ENCODE measurements at places on chromosomes 5 and 9.

- no peak for DNase-seq
Observed at GRCh38 chr5:179198825-179199224, 138.7 kb downstream of the ZNF354C start.

DNA sequence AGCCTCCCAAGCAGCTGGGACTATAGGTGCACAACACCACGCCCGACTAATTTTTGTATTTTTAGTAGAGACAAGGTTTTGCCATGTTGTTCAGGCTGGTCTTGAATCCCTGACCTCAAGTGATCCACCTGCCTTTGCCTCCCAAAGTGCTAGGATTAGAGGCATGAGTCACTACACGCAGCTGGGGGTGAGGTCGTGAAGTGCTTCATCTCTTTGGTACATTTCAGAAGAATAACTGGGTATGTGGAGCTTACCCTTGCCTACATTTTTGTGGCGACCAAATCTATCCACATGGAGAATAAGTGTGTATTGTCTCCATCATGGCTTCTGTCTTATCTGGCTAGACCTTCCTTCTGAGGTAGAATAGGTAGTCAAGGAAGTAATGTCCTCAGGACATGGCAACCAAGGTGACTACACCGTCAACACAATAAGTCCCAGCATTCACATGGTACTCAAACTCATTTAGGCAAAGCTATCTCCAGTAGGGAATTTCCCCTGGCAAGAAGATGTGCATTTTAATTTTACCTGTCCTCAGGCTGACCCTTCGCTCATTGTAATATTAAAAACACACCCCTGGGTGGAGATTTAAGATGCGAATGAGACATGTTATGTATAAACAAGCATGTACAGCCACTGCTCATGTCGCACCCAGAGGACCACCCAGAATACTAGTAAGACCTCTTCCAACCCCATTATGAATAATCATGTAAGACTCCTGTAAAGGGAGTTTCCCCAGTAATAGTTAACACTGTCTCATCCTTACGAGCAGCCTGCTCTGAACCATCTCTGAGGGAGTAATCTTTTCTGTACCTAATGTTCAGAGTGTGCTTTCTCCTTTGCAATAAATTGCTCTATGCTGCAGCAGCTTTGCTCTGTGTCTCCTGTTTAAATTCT is 1173.2 kb downstream of the TAF11L14 start:
- no peak for DNase-seq

GRCh38 chr9:89225587-89225986 is 47.0 kb upstream of the SHC3 start:
- DNase-seq, result no peak

DNA sequence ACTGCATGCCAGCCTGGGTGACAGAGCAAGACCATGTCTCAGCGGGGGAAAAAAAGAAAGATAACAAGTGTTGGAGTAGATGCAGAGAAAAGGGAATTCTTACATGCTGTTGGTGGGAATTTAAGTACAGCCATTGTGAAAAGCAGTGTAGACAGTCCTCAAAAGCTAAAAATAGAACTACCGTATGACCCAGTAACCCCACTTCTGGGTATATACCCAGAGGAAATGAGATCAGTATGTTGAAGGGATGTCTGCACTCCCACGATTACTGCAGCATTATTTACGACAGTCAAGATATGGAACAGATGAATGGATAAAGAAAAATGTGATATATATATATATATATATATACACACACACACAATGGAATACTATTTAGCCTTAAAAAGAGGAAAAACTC is 225.3 kb upstream of the SLC24A2 start:
- DNase-seq, result no peak

DNA sequence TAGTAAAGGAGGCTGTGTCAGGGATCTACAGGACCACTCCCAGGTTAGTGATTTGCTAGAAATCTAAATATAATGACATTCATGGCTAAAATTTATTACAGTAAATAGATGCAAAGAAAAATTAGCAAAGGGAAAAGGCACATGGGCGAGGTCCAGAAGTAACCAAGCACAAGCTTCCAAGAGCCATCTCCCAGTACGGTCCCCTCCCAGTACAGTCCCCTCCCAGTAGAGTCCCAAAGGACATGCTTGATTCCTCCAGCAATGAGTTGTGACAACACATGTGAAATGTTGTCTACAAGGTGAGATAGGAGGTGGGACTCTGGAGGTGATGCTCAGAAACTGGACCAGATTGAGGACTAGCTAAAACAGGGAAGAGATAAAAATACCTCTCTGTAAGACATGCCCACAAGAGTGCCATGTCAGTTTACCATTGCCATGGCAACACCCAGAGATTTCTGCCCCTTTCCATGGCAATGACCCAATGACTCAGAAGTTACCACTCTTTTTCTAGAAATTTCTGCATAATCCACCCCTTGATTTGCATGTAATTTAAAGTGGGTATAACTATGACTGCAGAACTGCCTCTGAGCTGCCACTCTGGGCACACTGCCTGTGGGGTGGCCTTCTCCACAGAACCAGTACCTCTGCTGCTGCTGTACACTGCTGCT is 27.9 kb upstream of the CEMIP2 start:
- no peak for DNase-seq

- DNase-seq, result no peak
Observed at GRCh38 chr9:74960561-74960960, 7.8 kb upstream of the C9orf40 start.

- DNase-seq, result no peak
Observed at GRCh38 chr9:113599646-113600022, 136.1 kb downstream of the RGS3 start.

GRCh38 chr5:160930406-160930805 is 78.4 kb upstream of the ATP10B start:
- DNase-seq, result no peak

- DNase-seq, result no peak
Observed at GRCh38 chr9:137474271-137474670, 15.1 kb upstream of the NSMF start.

DNA sequence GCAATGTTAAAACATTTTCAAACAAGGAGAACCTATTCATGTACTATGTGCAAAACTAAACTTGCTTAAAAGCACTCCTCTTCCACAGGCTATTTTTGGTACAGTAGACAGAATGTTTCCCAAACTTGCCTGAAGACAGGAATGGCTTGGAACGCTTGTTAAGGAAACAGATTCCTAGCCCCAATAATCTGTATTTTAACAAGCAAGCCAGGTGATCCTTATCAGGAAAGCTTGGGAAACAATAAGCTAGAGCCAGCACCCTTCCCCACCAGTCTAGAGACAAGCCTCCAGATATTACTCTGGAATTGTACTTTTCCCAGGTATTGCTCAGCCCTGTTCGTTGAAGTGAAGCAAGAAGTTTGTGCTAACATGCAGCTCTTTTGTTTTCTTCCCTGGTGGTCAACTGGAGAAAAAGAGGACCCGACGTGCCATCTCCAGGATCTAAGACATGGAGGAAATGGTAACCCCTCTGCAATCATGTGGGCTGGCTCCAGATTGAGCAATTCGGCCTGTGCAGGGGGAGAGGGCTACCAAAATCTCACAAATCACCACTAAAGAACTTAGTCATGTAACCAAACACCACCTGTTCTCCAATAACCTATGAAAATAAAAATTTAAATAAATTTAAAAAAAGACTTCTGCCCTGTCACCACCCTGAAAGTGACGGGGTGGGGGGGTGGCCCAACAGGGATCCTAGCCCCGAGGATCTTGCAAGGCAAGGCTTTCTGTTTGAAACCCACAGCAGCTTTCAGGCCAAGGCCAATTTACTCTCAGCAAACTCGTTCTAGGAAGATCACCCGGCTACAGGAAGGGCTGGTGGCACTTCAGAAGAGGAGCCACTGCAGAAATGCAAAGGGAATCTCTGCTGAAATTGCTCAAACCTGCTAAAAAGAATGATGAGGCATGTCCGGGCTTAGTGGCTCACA is 48.6 kb downstream of the SHB start:
- DNase-seq, result no peak

- no peak for DNase-seq
Observed at GRCh38 chr9:35687306-35687705, 2.4 kb downstream of the TPM2 start.

GRCh38 chr9:14313378-14313940 is 482 bp downstream of the NFIB start:
- DNase-seq, result peak; percentile 23

DNA sequence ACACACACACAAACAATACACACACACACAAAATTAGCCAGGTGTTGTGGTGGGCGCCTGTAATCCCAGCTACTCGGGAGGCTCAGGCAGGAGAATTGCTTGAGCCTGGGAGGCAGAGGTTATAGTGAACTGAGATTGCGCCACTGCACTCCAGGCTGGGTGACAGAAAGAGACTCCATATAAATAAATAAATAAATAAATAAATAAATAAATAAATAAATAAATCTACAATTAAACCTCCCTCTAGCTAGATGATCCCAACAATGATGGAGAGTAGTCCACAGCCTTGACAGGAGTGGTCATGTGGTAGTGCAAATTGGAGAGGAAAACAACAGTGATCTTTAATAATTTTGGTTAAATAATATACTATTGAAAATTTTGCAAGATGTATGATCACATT is 1739.0 kb upstream of the C9orf72 start:
- DNase-seq, result no peak

- no peak for DNase-seq
Observed at GRCh38 chr5:62450259-62450658, 37.7 kb downstream of the IPO11 start.

- DNase-seq, result no peak
Observed at GRCh38 chr5:24161559-24161958, 483.2 kb downstream of the CDH10 start.

DNA sequence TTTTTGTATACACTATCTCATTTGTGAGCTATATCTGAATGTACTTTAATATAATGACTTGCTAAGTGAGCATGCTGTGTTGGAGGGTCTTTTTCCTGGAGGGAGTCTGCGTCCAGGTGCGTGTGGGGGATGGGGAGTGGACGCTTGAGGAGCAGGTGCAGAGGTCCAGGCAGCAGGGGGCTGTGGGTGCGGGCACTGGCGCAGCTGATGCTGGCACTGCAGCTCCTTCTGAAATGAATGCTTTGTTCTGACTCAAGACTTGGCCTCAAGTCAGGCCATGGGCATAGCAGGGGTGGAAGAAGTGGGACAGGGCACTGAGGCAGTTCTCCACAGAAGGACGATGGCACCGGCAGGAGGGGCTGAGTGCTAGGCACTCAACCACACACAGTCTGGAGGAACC is 165.7 kb upstream of the IRX1 start:
- no peak for DNase-seq

GRCh38 chr9:29717631-29718030 is 2144.3 kb upstream of the C9orf72 start:
- DNase-seq, result no peak

- no peak for DNase-seq
Observed at GRCh38 chr5:79694183-79694582, 4.5 kb downstream of the CMYA5 start.

GRCh38 chr9:135809166-135809565 is 98.2 kb downstream of the CAMSAP1 start:
- no peak for DNase-seq

DNA sequence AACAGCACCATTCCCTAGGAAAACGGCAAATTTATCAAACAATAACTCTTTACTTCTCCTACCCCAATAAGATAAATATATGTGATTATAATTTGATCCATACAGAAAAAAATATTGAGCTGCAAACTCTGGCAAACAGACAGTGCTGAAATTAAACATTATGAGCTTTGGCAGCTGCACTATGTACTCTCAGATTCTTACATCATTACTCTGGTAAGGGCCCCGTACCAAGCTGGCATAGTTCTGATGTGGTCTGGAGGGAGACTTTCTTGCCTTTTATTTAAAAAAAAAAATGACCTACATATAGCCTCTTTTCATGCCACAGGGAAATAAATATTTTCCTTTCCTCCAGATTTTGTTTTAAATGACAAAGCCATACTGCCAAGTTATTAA is 95.0 kb downstream of the NR6A1 start:
- no peak for DNase-seq

GRCh38 chr9:77647267-77648233 is 572 bp downstream of the GNA14 start:
- DNase-seq, result no peak

- DNase-seq, result no peak
Observed at GRCh38 chr5:38832810-38833209, 13.0 kb upstream of the OSMR start.

GRCh38 chr9:37329576-37329975 is 92.9 kb upstream of the GRHPR start:
- no peak for DNase-seq

GRCh38 chr5:134273642-134274395 is 47.9 kb upstream of the PPP2CA start:
- no peak for DNase-seq

GRCh38 chr5:137621861-137622823 is 113.7 kb downstream of the KLHL3 start:
- DNase-seq, result no peak

DNA sequence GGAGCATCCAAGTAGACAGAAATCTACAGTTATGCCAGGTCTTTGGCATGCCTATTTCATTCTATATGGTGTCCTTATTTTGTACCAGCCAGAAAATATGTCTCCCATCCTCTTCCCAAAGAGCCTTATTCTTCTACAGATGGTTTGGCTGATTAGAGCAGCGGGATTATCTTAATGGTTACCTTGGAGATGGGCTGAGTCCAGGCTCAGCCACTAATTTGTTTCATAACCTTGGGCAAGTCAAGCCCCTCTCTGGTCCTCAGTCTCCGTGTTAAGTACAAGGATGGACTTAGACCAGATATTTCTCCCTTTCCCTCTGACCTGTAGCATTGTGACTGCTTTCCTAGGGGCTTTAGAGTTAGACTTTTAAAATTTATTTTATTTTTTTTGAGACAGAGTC is 11.1 kb upstream of the GLE1 start:
- no peak for DNase-seq

- DNase-seq, result no peak
Observed at GRCh38 chr5:179588166-179588565, 35.3 kb downstream of the HNRNPH1 start.

- DNase-seq, result no peak
Observed at GRCh38 chr9:136695435-136695895, 8.2 kb upstream of the AGPAT2 start.

- DNase-seq, result peak; percentile 8
Observed at GRCh38 chr9:105157171-105157583, 87.3 kb upstream of the SLC44A1 start.

DNA sequence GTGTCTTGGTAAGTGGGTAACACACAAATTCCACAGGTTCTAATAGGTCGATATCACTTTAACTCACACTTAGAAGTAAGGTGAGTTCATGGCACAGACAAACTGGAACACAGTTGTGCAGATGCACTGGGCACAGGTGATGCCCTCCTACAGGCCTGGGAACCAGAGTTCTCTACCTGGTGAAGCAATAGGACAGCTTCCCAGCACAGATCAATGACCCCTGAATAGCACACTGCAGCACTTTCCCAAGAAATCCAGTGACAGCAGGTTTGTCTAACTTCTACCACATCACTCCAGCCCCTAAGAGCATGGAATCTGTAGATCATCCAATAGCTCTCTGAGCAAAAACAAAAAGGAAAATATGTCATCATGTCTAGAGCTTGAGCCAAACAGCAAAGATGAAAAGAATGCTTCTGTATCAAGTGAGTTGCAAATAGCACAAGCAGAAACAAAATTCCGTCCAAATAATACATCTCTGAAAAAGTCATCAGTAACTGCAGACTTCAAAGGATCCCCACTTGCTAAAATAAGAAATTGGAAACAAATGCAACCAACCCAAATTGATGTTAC is 33.5 kb downstream of the MOCS2 start:
- no peak for DNase-seq

Measured in neural crest cell (in vitro differentiated cells).